ENCODE measurements at places on chromosomes 6 and 20.

GRCh38 chr6:144278659-144279314, 6.3 kb upstream of the UTRN start:
- no peak for DNase-seq

DNA sequence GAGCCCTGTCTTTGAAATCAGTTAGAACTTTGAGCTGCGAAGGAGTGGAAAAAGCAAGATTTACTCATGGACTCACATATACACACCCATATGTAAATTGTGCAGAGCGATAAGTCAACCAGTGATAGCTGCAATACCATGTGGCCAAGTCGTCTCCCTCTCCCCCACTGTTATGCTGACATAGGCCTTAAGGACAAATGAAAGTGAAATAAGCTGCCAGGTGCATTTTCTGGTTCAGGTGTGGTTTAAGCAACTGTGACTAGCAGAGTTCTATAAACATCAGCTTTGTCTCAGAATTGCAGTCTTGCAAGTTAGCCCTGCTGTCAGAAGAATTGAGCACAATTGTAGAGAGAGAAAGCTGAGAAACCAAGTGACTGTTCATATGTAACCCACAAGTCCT, 9.6 kb downstream of the FAM83B start:
- DNase-seq, result no peak

GRCh38 chr6:140960566-140960965, 1172.2 kb upstream of the GJE1 start:
- no peak for DNase-seq

GRCh38 chr20:47336129-47336754, 20.3 kb downstream of the ZMYND8 start:
- DNase-seq, result no peak

DNA sequence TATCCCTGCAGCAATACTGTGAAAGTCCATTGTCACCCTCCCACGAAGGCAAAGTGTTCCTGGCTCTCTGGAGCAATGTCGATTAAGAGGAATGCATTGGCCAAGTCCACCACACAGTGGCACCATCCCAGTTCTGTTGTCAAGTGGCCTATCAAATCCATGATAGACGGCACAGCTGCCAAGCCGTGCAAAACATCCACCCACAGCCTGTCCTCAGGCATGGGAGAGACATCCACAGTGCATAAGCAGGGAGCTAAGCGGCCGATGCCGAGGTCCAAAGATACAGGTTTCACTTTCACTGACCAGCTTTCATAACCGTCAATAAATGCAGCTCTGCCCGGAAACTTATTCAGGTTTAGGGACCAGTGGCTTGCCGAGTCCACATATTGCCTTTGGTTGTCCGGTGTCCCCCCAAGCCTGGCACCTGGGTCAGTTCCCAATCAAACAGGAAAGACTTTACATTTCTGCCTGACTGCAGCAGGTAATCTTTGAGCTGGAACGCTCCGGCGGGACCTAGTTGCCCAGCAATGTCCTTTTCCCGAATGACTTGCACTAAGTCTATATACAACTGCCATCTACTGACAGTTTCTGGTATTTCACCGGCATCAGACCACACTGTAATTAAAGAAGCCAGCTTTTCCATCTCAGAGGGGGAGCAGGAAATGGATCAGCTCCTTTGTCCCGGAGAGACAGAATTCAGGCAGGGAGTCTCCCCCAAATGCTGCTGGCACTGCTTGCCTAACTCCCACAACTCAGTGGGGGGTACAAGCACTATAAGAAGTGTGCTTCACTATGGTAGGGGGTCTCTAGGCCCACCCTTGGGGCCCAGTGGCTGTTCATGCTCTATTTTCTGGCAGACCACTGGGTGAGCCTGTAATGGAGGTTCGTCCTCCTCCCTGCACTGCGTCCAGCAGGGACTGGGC, 6.3 kb downstream of the ZKSCAN3 start:
- DNase-seq, result peak; percentile 81

DNA sequence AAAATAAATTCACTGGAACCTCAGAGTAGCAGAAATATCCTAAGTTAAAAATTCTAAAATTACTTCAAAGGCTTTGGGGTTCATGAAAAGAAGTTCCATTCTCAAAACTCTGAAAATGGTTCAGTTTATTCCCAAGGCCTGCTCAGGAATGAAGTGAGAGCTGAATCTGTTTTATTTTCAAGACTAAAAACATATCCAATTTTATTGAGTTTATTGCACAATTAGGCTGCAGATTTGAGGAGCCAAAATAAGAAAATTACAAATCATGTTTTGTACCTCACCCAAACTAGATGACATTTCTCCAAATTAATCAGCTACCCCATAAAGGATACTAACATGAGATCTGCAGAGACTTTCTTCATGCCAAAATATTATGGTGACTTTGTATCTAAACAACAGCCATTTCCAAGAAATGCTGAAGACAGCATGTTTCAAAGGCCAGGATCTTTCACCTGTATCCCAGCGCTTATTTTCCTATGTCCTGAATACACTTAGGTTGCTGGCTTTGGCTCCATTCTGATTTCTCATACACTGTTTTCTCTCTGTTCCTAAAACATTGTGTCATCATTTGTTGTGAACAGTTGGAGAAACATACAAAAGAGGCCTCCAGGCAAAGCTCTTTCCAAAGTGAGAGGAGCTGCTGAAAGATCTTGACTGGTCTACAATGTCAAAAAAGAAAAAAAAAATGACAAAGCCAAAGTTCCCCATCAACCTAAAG, 85.7 kb upstream of the F13A1 start:
- no peak for DNase-seq

- DNase-seq, result no peak
Measured at GRCh38 chr6:99912657-99913056, 81.4 kb downstream of the MCHR2 start.

- DNase-seq, result no peak
Measured at GRCh38 chr20:43987531-43987930, 72.9 kb downstream of the TOX2 start.

DNA sequence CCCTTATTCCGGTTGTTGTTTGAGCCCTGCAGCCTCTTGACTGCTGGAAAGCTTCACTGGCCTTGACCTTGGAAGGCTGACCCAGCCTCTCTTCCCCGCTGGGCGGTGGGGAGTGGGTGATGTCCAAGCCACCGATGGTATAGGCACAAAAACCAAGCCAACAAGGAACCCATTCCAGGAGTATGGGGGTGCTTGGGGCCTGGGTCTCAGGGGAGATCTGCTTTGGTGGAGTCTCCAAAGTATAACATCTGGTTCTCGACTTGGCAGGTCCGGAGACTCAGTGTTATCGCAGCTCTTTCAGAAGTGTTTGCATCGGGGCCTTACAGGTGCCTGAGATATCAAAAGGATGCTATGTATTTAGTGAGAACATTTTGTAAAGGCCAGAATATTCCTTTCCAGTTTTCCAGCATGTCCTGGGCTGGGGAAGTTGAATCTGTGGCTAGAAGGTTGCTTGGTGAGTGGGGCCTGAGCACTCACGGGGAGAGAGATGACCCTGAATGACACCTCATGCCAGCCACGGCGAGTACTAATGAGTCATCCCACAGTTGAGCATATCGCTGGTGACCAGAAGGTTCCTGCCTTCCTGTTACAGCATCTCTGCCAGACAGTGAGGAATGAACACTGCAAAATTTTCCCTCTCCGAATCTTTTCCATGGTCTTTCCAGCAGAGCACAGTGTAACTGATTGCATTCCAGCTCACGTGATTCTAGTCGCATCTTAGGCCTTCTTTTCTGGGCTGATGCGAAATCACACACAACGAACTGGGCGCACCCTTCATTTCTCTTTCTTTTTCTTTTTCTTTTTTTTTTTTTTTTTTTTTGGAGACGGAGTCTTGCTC, 133.9 kb downstream of the ZDHHC14 start:
- peak; percentile 47 for DNase-seq

DNA sequence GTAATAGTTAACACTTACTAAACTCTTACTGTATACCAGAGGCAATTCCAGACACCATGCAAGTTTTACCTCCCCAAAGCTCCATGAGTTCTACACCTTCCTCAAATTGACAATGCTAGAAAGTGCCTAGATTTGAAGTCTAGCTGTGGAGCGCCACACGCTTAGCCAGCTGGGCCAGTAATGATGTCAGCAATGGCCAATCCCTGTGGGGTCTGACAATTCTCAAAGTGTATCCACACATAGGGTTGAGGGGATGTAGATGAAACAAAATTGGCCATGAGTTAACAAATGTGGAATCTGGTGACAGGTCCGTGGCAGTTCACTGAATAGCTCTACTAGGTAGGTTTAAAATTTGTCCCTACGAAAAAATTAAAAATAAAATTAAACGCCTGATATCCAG, 1.3 kb downstream of the ZNF343 start:
- no peak for DNase-seq

- no peak for DNase-seq
Measured at GRCh38 chr20:7383216-7383615, 557.0 kb downstream of the HAO1 start.

- DNase-seq, result no peak
Measured at GRCh38 chr6:118128755-118129154, 221.7 kb downstream of the SLC35F1 start.

- DNase-seq, result no peak
Measured at GRCh38 chr20:6533351-6533750, 234.1 kb upstream of the BMP2 start.

- no peak for DNase-seq
Measured at GRCh38 chr6:31467151-31467550, 30.8 kb upstream of the MICB start.

- no peak for DNase-seq
Measured at GRCh38 chr6:53593001-53593488, 48.1 kb upstream of the GCLC start.

- no peak for DNase-seq
Measured at GRCh38 chr20:33108661-33109060, 29.2 kb downstream of the BPIFB4 start.

GRCh38 chr6:5201271-5201670, 59.5 kb downstream of the LYRM4 start:
- no peak for DNase-seq

- no peak for DNase-seq
Measured at GRCh38 chr6:15330174-15330944, 84.5 kb downstream of the JARID2 start.

DNA sequence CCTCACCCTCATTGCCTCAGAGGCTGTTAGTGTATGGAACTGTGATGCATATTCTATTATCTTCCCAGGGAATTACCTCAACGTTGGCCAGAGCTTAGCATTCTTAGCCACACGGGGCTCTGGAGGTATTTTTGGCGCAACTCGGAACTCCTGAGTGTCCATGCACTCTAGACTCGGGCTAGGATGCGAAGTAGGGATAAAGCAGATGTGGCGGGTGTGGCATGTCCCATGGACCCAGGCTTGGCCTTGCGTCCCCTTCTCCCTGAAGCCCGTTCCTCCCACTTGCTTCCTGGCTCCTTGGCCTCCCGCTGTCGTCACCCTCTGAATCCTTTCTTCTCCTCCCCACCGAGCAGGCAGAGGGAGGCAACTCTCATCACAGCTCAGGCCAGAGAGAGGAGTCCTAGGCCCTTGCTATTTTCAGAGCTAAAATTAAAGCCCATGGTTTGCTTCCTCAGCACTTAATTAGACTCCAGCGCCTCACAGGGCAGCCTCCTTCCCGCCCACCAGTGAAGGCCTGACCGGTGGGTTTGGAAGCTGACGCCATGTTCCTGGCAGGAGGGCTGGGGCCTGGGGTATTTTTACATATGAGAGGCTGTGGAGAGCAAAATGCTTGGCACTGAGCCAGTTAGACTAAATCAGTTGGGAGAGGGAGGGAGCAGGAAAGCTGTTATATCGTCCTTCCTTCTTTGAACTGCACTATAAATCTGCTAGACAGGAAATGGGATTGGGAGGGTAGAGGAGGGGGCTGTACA, 138.7 kb downstream of the FOXO3 start:
- no peak for DNase-seq

DNA sequence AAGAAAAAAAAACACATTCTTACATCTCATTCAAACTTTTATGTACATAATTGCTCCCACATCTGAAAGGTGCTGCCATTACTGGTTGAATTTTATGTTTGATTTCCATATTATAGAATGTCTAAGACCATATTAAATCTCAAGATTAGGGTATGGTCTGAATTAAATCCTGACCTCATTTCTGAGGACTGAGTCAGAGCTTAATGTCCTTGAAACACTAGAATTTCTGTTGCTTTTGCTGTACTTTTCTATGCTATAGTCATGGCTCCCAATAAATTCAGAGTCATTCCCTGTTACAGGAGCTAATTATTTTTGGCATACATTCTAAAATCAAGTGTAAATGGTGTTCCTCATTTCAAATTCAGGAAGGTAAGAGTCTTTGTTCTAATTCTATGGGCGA, 285.3 kb upstream of the MANEA start:
- DNase-seq, result no peak

DNA sequence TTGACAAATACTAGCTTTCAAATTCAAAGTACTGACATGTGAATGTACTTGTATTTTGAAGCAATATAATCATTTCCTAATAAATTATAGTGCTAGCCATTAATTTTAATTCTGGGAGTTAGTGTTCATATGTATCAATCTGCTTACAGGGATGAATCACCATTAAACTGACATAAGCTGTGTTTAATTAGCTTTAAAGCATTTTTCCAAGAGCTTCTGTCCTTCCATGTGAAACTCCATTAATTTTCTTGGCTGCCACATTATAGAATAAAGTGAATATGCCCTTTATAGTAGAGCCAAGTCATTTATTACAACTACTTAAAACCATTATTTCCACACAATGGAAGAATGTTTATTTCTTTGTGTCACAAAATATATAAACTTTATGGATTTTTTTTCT, 150.8 kb downstream of the COL21A1 start:
- no peak for DNase-seq

DNA sequence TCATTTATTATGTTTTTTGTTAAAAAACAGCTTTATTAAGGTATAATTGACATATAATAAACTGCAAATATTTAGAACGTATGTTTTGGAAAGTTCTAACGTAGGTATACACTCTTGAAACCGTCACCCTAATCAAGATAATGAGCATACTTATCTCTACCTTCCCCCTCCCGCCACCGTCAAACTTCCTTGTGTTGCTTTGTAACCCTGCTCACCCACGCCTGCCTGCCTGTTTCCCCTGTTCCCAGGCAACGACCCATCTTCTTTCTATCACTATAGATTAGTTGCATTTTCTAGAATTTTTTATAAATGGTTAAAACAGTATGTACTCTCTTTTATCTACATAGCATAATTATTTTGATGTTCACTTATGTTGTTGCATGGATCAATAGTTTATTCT, 33.5 kb upstream of the GCLC start:
- no peak for DNase-seq

DNA sequence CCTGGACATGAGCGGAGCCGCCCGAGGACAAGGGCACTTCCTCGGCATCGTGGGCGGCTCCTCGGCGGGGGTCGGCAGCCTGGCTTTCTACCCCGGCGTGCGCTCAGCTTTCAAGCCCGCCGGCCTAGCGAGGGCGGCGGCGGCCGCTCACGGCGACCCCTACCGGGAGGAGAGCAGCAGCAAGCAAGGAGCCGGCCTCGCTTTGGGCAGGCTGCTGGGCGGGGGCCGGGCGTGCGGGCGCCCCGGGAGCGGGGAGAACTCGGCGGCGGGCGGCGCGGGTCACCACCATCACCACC, 6.7 kb downstream of the PRDM13 start:
- peak; percentile 31 for DNase-seq
